ENCODE measurements at places on chromosomes 1 and 21. TPM values are rescaled to one million over a fixed set of nuclear protein-coding genes. Genes with fewer than 3 reads are reported as not detected.
A peak's percentile ranks its signal among the peaks of the same experiment; 100 is the strongest.

CDK18 gene
- 9.4 TPM for total RNA-seq

TRIM58 gene
- 22.9 TPM for total RNA-seq

- no peak for DNase-seq
Measured at GRCh38 chr1:94949681-94950661, 23.1 kb upstream of the CNN3 start.

GRCh38 chr1:31064111-31064717, 1.3 kb downstream of the PUM1 start:
- DNase-seq, result no peak

DNA sequence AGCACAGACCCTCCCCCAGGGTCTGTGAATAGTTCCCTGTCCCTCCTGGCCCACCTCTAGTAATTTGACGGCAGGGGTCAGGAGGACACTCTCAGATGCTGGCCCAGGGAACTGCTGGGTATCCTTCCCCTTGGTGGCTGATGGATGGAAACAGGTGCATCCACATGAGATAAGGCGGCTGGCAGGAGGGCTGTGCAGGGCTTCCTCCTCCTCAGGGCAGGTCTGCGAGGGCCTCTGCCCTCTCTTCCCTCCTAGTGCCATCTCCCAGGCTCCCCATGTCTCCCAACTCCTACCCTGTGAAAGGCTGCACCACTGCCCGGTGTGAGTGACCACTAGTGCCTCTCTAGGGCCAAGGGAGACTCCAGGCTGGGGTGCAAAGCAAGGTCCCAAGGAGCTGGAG, 123.9 kb downstream of the GLIS1 start:
- DNase-seq, result peak; percentile 25

GRCh38 chr1:31570228-31570627, 6.1 kb upstream of the TINAGL1 start:
- DNase-seq, result peak; percentile 17

DNA sequence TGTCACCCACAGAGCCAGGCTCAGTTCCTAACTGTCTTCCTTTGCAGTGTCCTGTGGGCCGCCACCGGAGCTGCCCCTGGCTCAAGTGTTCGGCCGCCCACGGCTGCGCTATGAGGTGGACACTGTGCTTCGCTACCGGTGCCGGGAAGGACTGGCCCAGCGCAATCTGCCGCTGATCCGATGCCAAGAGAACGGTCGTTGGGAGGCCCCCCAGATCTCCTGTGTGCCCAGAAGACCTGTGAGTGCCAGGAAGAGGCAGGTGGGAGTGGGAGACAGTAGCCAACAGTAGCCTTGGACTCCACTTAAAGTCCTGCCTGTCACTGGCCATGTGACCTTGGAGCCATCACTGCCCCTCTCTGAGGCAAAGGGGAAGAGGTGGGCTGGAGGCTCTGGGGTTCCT, 16.6 kb downstream of the BCAN start:
- DNase-seq, result no peak

All from sciatic nerve (tissue), 2 donors.